ENCODE measurements at places on chromosomes 12 and 14.

GRCh38 chr12:88574278-88574677 is 6.0 kb downstream of the KITLG start:
- no peak for DNase-seq

DNA sequence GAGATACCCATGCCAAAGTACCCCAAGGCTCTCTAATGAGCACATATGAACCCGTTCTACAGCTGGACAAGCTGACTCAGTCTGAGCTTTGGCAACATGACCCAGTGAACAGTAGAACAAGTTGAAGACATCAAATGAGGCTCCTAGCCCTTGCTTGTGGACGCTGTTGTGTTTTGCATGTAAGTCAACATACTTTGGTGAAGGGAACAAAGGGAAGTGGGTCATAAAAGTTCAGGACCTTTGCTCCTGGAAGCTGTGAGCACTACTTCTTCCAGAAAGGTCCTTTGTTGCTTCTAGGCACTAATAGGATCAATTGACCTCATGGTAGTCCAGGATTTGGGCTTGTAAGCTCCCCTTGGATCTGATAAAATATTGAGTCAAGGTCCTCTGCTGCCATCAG is 613.5 kb upstream of the TBX3 start:
- DNase-seq = no peak

DNA sequence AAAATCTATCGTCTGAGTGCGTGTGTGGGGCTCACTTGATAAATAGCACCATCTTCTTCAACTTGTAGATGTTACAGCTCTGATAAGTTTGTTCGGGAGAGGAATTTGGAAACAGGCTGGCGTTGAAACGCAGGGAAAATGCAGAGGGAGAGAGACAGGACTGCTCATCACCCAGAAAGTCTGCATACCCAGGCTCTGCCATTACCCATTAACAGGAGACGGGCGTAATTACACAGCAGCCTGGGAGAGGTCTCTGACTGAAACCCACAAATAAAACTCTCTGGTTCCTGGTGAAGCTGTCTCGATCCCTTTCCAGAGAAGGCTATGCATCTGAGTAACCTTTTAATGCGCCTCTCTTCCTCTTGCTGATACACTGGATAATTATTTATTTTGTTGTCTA is 547.3 kb downstream of the BCL11B start:
- no peak for DNase-seq

DNA sequence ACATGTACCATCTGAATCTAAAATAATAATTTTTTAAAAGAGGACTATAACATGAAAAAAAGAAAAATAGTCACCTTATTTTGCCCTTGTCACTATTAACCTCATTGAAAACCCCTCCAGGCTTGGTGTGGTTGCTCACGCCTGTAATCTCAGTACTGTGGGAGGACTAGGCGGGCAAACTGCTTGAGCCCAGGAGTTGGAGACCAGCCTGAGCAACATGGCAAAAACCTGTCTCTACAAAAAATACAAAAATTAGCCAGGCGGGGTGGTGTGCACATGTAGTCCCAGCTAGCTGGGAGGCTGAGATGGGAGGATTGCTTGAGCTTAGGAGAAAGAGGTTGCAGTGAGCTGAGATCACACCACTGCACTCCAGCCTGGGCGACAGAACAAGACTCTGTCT is 126.3 kb upstream of the KRAS start:
- DNase-seq = no peak

DNA sequence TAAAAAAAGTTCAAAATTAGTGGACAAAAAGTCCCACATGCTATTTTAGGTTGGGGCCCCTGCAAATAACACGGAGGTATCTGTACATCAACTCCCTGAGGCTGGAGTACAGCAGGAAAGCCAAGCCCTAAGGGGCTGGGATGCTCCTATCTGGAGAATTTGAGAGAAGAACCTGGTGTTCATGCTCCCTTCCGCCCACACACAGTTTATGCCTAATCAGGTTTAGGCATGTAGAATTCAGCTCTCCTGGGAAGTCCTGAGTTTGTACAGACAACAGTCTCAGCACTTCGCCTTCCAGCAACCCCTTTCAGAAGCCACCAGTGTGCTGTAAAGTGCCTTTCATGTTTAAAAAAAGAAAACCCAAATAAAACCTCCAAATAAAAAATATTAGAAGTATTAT is 237.3 kb upstream of the GRIP1 start:
- no peak for DNase-seq

DNA sequence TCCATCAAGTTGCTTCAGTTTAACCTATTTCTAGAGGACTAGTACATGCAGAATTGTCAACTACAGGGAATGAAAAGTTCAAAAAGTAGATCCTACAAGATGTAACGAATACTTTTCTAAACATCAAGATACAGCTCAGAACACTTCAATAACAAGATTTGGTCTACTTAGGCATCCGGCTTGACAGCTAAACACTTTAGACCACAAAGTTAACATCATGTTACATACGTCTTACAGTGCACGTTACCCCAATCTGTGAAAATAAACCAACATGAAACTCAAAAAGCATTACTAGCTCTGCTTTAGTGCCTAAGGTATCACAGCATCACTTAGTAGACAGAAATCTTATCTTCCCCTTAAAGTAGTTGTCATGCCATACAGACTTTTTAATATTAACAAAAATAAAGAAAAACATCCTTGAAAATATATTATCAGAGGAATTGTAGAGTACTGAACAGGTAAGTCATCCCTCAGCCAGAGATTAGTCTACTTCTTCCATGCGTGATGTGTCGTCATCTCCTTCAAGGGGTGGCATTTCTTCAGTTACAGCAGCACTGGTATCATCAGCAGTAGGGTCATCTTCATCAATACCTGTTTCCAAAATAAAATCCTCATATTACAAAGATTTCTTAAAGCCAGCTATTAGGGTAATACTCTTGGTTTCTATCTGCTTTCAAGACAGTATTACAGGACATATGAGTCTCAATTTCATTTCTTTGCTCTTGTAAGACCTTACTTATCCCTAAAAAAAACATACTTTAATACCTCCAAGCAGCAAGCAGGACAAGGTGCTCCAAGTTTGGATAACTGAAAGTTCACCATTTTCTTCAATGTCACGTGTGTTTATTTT is 5.4 kb downstream of the HSP90AA1 start:
- no peak for DNase-seq

DNA sequence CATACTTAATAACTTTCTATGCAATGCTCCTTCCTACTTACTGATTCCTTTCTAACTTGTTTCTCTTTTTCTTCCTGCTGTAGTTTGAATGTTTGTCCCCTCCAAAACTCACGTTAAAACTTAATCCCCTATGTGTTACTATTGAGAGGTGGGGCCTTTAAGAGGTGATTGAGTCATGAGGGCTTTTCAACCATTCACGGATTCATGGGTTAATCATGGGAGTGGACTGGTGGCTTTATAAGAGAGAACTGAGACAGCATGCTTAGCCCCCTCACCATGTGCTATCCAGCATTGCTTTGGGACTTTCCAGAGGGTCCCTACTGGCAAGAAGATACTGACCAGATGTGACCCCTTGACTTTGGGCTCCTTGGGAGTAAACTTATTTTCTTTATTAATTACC is 66.0 kb upstream of the TRIM9 start:
- no peak for DNase-seq

DNA sequence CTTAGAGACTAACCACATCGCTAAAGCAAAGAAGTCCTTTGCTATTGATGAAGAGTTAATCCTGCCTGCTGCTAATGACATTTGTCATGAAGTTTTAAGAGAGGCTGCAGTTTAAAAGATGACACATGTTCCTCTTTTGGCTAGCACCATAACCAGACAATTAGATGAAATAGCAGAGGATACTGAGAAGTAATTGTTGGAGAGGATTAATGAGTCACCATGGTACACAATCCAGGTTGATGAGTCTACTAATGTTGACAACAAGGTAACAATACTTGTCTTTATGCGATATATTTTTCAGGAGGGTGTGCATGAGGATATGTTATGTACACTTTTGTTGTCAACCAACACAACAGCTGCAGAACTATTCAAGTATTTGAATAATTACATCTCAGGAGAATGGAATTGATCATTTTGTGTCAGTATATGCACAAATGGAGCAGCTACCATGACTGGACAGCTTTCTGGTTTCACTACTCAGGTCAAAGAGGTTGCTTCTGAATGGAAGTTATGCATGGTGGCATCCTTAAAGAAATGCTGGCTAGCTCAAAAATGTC is 56.7 kb downstream of the LRRIQ1 start:
- no peak for DNase-seq

- DNase-seq = no peak
Observed at GRCh38 chr12:112199136-112199535, 73.8 kb downstream of the TRAFD1 start.

GRCh38 chr14:33733721-33734120 is 217.2 kb downstream of the EGLN3 start:
- no peak for DNase-seq

- DNase-seq = no peak
Observed at GRCh38 chr12:19507823-19508222, 68.5 kb downstream of the AEBP2 start.

- DNase-seq = no peak
Observed at GRCh38 chr12:916240-916639, 33.3 kb downstream of the RAD52 start.

DNA sequence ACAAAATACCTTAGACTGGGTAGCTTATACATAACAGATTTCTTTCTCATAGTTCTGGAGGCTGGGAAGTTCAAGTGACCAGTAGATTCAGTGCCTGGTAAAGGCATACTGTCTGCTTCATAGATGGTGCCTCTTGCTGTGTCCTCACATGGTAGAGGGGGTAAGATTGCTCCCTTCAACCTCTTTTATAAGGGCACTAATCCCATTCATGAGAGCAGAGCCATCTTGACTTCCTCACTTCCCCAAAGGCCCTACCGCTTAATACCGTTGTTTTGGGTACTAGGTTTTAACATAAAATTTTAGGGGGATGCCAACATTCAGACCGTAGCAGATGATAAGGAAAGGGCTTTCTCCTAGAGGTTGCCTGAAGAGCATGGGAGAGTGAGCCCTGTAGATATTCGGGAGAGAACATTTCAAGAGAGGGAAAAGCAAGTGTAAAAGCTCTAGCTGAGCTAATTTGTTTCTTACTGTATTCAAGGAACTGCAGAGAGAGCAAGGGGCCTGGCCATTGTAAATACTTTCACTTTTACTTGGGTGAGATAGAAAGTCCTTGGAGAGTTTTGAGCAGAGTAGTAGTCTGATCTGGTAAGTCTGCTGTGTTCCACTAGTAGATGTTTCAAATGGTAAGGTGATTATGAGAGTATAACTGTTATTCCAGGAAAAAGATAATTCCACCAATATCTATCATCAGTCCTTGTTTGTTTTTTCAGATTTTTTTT is 27.3 kb downstream of the FRS2 start:
- no peak for DNase-seq

GRCh38 chr12:121214166-121214777 is 4.3 kb downstream of the P2RX4 start:
- no peak for DNase-seq

- DNase-seq = no peak
Observed at GRCh38 chr12:40099423-40099853, 6.4 kb downstream of the SLC2A13 start.

DNA sequence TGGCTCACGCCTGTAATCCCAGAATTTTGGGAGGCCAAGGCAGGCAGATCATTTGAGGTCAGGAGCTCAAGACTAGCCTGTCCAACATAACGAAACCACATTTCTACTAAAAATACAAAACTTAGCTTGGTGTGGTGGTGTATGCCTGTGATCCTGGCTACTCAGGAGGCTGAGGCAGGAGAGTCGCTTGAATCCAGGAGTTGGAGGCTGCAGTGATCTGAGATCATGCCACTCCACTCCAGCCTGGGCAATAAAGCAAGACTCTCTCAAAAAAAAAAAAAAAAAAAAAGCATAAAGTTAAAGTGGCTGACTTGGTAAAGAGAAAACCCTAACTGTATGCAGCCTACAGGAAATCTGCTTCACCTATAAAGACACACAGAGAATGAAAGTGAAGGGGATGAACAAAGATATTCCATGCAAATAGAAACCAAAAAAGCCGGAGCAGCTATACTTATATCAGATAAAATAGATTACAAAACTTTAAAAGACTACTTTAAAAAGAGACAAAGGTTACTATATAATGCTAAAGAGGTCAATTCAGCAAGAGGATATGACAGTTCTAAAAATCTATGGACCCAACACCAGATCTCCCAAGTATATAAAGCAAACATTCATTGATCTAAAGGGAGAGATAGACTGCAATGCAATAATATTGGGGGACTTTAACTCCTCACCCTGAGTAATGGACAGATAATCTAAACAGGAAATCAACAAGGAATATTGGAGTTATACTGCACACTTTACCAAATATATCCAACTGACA is 4.1 kb downstream of the CLEC2B start:
- no peak for DNase-seq

DNA sequence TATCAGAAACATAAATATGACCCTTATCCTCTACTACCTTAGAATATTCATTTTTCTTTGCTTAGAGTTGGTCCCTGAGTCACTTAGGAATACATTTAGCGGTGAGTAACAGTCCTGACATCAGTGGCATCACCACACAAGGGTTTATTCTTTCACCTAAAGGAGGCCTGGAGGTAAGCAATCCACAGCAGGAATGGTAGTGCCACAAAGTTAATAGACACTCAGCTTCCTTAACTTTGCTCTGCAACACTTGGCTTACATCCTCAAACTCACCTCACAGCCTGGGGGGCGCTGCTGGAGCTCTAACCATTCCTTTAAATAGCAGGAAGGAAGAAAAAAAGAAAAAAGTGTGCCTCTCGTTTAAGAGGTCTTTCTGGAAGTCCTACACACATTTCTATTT is 29.1 kb downstream of the BBOF1 start:
- no peak for DNase-seq

DNA sequence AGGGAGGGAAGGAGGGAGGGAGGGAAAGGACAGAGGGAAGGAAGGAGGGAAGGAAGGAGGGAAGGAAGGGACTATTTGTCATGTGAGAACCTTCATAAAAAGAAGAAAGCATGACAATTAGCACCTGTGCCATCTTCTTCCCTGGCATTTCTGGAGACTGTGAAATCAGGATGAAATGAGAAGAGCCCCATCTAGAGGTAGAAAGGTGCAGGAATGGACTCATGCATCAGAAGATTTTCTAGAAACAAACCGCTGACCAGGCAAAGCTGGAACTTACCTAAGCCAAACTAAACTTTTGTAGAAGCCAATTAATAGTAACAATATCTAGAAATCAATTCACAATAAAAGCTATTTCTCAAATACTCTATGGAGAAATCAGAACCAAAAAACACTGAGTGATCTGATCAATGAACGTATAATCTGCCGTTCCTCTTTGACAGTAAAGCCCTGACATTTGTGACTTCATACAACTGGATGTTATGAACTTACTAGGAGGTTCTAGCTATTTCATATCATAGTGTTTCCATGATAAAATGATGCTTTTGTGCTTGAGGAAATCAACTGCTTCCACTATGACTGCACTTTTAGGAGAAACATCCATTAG is 24.4 kb upstream of the CRACR2A start:
- DNase-seq = no peak

DNA sequence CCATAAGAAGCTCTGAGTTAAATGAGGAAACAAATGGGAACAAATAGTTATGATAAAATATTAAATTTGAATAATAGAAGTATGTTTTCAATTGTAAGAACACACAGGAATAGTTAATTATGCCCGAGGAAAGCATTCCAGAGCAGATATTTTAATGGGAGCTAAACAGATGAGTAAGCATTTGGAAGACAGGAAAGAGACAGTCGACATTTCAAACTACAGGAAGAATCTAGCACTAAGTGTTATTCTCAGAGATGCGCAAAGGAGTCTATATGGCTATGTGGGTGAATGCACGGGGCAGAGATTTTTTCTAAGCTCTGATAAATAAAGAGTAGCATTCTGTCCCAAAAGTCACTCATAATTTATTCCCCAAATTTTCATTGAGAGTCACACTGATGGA is 64.5 kb upstream of the SSTR1 start:
- no peak for DNase-seq

- no peak for DNase-seq
Observed at GRCh38 chr12:15208871-15209656, 12.2 kb downstream of the RERG start.

Measured in NCI-H524 treated with DMSO at 0.1 percent for 48 hours (cell line).